HS-5 (cell line): ENCODE measurements at places on chromosomes 1 and 21.
A peak's percentile ranks its signal among the peaks of the same experiment; 100 is the strongest.

DNA sequence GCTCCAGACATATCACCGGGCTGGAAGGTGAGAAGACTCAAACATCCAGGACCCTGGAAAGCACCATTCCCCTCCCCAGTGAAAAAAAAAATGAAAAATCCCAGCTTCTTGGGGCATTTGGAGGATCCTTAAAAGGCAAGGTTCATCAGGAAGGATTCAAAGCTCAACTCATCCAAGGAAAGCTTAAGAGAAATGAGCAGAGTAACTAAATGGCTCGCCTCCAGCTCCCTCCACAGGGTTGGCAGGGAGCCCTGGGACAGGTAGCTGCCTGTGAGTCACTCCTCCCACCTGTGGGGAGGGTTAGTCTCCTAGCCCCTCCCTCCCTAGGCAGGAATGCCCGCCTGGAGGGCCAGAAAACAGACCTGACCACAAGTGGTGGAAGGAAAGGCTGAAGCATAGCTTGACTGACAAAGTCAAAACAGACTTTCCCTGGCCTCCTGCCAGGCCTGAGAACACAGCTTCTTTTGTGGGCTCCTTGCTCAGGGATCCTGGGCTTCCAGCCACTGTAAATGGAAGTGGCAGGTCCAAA is 712 bp upstream of the LAMB3 start:
- no peak for DNase-seq

DNA sequence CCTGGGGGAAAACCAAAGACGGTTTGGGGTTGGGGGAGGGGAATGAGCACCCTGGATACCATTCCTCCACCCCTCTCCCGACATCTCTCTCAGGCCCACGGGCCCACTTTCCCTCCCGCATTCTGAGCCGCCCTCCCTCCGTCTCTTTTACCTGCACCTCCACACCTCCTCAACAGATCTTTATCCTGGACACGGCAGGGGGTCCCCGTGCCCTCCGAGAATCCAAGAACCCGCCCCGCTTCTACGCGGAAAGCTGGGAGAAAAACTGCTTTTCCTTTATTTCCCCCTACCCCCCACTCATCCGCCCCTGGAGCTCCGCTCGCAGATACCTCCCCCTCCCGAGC is 108.8 kb downstream of the NAV1 start:
- no peak for DNase-seq

DNA sequence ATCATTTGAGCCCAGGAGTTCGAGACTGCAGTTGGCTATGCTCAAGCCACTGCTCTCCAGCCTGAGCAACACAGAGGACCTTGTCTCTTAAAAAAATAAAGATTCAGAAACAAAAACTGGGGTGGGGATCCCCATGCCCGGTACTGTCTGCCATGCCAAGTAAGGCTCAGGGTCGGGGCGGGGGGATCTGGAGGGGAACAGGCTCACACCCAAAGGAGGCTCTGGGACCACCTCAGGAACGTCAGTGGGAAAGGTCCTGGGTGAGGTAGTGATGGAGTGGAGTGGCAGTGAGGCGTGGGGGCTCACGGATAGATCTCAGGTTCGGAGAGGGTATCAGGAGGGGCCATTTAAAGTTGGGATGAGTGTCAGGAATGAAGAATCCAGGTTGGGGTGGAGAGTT is 765 bp upstream of the S100A4 start:
- no peak for DNase-seq

- DNase-seq = no peak
Observed at GRCh38 chr1:87902830-87903229, 574.1 kb downstream of the LMO4 start.

GRCh38 chr1:23964790-23965740 is 5.4 kb downstream of the PNRC2 start:
- DNase-seq = no peak

GRCh38 chr1:200243042-200243437 is 166.8 kb downstream of the ZNF281 start:
- DNase-seq = no peak

GRCh38 chr1:30801771-30802198 is 44.2 kb upstream of the LAPTM5 start:
- DNase-seq = no peak

GRCh38 chr1:203478231-203478630 is 2.6 kb downstream of the PRELP start:
- no peak for DNase-seq

DNA sequence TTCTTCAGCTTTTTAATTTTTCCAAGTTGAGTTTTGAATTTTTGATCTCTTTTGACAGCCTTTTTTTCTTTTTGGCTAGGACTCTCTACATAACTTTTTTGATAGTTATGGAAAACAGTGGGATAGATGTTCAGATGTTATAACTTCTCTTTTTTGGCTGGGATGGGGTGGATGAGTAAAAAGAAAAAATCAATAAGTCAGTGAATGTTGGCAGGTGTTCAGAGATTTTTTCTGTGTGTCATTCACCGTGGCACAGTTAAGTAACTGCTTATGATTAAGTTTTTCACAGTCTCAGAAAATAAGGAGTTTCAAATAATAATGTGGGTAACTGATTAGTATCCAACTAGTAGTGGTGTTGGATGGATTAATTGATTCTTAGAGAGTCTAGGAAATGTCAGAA is 24.0 kb downstream of the HS2ST1 start:
- DNase-seq = no peak

GRCh38 chr1:178954325-178954690 is 71.4 kb upstream of the FAM20B start:
- no peak for DNase-seq

GRCh38 chr1:230827801-230828200 is 40.5 kb downstream of the C1orf198 start:
- DNase-seq = no peak

GRCh38 chr1:246158131-246158530 is 348.9 kb downstream of the SMYD3 start:
- no peak for DNase-seq

- DNase-seq = no peak
Observed at GRCh38 chr1:200423235-200423634, 13.4 kb upstream of the ZNF281 start.

DNA sequence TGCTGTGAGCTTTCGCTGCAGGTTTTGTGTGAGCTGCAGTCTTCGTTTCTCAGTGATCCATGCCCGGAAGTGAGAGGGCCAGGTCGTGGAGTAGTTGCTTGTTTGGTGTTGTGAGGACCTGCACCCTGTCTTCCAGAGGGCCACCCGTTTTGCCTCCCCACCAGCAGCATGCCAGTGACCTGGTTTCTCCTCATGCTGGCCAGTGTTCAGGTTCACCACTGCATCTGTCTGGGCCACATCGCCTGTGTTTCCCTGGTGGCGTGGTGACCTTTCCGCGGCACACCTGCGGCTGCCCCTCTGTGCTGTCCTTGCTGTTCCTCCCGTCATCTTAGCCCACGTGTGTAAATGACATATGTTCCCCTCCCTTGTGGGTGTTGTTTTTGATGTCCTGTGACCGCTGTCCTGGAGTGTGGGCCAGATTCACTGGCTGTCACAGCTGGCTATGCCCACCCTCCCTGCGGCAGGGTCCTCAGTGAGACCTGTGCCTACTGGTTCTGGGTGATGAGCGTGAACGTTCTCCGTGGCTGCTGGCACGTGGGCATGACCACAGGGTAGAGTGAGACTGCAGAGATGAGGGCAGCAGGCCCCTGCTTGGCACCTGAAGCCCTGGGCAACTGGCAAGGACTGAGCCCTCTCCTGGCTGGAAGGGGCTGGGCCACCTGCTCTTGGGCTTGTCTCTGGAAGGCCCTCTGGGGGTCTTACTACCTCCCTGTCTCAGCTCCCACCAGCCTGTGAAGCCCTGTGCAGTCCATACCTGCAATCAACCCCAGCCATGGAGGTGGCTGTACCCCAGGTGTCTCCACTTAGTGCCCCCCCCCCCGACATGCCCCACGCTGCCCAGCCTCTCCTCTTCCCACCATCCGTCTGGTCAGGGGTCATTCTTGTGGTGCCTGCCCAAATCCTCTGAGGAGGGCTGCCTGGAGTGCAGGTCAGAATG is 7.3 kb downstream of the IBA57 start:
- DNase-seq = no peak

GRCh38 chr1:85555867-85556573 is 24.5 kb upstream of the CCN1 start:
- DNase-seq = no peak

GRCh38 chr1:179921981-179922872 is 32.4 kb upstream of the CEP350 start:
- DNase-seq = no peak

DNA sequence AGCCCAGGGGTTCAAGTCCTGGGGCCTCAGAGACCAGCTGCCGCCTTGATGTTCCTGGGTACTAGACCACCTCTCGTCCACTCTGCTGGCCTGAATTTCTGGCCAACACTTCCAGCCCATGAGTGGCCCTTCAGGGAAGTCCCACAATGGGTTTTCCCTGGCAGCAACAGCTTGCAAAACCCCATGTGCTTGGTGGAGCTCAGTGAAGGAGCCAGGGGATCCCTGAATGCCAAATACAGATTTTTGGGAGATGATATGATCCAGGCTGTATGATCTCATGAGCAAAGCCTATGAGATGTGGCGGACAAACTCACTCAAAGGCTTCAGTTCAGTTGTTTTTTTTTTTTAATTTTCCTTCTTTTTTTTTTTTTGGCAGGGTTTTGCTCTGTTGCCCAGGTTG is 9.6 kb upstream of the RASSF5 start:
- DNase-seq = no peak

DNA sequence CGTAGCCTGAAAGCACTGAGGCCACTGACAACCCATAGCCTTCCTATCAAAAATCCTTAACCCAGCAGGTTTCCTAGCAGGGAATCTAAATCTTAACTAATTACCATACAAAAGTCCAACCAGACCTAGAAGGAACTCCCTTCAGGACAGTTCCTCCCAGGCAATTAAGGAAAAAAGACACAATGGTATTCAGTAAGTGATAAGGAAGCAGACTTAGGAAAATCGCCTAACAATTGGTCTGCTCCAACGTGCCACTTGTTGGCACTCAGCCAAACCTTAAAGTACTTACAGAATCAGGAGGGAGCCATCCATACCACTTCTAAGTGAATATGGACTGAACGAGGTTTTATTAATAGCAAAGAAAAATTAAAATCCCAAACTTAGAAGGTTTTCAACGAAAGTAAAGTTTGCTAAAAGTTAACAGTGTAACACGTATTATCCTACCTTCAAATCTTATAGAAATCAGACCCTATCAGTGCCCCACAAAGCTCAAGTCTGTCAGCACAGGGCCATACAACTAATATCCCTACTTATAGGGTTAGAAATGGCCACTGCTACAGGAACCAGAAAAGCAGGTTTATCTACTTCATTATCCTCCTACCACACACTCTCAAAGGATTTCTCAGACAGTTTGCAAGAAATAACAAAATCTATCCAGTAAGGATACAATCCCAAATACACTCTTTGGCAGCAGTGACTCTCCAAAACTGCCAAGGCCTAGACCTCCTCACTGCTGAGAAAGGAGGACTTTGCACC is 29.0 kb downstream of the SPATA6 start:
- no peak for DNase-seq

GRCh38 chr21:38869196-38869595 is 63.5 kb downstream of the ETS2 start:
- no peak for DNase-seq

GRCh38 chr1:242055749-242056320 is 56.9 kb upstream of the MAP1LC3C start:
- DNase-seq = no peak

DNA sequence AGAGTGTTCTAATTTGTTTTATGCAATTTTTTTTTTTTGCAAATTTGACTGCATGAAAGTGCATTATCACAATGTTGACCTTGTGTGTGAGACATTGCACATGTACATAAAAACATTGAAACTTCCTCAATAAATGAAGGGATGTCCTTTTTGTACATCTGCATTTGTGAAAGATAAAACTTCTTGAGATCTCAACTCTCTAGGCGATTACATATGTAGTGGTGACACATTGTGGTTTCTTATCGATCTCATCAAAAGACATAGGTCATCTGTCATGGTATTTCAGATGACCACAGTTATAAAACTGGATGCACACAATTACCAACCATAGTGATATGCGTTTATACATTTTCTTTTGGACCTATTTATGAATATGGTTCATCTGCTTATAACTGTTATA is 35.6 kb upstream of the C21orf91 start:
- DNase-seq = peak; percentile 14

DNA sequence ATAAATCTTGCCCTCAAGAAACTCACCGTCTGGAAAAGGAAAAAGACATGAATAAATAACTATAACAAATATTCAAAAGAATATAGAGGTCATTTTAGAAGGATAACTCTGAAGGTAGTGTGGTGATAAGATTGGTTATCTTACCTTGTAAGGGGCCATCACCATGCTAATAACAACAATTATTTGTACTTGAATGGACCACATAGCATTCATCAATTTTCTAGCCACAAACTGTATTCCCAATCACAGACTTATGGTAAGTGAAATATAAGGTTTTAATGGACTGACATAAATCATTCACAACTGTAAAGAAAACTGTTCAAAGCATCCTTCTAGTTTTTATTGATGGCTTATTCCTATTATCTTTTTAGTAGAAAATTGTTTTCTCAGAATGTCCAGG is 57.8 kb downstream of the HMCN1 start:
- no peak for DNase-seq

GRCh38 chr1:204321665-204322064 is 38.1 kb downstream of the PLEKHA6 start:
- DNase-seq = no peak

DNA sequence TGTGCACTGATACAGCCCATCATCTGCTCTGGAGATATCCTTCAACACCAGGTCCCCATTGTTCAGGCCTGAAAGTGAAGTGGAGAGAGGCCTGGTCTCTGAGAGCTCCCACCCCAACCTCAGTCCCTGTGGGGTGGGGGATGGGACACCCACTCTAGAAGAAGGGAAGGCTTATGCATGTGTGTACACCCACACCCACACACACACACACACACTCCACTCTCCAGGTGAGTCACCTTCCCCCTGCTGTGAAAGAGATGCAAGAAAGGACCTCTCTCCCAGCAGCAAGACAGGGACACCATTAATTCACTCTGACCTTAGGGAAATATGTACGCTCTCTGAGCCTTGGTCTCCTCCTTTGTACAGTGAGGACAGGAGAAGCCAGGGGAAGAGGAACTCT is 5.9 kb downstream of the VSIG8 start:
- no peak for DNase-seq

DNA sequence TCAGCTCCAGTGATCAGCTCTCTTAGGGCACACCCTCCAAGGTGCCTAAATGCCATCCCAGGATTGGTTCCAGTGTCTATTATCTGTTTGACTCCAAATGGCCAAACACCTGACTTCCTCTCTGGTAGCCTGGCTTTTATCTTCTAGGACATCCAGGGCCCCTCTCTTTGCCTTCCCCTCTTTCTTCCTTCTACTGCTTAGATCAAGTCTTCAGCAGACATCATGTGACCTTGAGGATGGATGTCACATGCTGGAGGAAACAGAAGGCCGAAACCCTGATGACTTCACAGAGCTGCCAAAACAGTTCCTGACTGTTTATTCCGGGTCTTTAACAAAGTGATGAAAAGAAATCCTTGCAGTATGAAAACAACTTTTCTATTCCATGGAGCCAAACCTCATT is 24.4 kb upstream of the WDR26 start:
- DNase-seq = no peak

DNA sequence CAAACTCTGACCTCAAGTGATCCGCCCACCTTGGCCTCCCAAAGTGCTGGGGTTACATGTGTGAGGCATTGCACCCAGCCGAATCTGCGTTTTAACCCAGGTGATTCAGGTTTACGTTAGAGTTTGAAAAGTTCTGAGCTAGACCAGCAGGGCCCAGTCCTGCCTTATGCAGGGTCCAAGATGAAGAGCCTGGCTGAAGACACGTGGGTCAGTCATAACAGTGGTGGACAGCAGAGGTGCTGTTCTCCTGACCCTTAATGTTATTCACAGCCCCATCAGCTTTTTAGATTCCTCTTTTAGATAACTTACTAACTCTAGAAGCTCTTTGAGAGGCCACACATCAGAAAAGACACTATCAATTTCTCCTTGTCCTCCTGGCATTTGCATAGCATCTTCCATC is 50.0 kb downstream of the GNG4 start:
- DNase-seq = no peak
